ENCODE measurements at places on chromosomes 6 and 20.

DNA sequence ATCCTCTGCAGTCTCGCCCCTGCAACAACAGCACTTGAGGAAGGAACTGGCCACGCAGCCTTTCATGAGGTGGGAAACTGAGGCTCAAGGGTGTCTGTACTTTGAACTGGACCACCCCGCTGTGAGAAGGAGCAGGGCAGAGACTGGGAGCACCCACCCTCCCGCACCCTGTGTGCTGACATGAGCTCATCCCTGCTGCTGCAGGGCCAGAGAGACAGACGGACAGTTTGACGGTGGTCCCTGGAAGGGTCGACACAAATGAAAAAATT lies 16.9 kb upstream of the MRGBP start:
- DNase-seq: no peak

GRCh38 chr6:53049415-53049814 lies 15.8 kb upstream of the FBXO9 start:
- no peak for DNase-seq

GRCh38 chr6:40755046-40755681 lies 168.0 kb upstream of the LRFN2 start:
- DNase-seq: no peak

DNA sequence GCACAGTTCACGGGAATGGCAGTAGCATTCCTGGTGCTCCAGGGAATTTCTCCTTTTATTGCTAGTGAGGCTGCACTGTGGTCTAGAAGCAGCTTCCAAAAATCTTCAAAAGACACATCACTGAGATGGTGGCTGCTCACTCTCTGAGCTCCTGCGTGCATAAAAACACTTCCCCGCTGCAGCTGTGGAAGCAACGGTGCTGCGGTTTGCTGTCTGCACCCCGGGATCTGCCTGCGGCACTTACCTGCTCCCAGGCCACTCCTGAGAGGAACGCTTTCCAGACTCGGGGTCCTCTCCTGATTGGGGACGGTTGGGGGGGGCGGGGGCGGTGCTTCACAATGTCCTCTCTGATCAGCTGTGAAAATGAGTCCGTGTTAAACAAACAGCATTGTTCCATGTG lies 77.9 kb downstream of the TMEM242 start:
- DNase-seq: no peak

GRCh38 chr6:34103321-34103720 lies 42.6 kb downstream of the GRM4 start:
- no peak for DNase-seq

GRCh38 chr6:17388365-17388764 lies 5.0 kb upstream of the CAP2 start:
- no peak for DNase-seq

GRCh38 chr6:56091159-56091869 lies 156.1 kb downstream of the COL21A1 start:
- DNase-seq: no peak

- DNase-seq: peak; percentile 87
These were observed 114.8 kb upstream of the PRSS16 start for GRCh38 chr6:27132532-27133280.

- DNase-seq: no peak
These were observed 94.8 kb downstream of the PTCHD4 start for GRCh38 chr6:48016020-48016755.

DNA sequence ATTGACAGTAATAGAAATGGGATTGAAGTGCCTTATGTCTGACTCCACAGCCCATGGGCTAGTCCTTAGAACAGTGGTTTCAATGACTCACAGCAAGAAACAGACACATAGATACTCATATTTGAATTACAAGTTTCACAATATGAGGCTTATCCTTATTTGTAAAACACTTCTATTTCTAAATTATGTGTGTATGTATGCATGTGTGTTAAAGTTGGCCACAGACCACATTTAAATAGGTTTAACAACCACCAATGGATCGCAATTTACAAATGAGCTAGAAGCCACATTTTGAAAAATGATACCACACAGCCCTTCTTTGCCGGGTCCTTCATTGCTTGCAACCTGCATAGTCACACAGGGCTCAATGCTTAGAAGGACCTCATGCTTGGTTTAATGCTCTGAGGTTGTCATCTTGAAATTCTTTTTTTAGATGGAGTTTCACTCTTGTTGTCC lies 157.8 kb upstream of the PREP start:
- DNase-seq: no peak

- no peak for DNase-seq
These were observed 914 bp downstream of the TREM2 start for GRCh38 chr6:41161851-41162552.

DNA sequence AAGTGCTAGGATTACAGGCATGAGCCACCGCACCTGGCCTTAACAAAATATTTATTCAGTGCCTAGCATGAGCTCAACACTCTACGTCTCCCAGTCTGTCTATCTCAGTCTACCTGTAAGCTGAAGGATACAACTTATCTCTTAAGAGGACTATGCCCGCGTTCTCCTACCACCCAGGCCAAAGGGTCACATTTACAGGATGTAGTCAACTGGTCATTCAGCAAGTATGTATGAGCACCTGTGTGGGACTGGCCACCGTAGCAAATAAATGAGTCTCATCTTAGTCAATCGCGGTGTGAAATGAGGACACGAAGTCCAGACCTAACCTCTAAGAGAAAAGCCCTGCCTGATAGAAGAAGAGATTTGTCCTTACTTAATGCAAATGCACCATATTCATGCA lies 49.9 kb downstream of the MUC22 start:
- no peak for DNase-seq

- DNase-seq: no peak
These were observed 20.7 kb upstream of the CGA start for GRCh38 chr6:87115402-87116135.

GRCh38 chr6:81981812-81982211 lies 229.3 kb upstream of the TENT5A start:
- no peak for DNase-seq

DNA sequence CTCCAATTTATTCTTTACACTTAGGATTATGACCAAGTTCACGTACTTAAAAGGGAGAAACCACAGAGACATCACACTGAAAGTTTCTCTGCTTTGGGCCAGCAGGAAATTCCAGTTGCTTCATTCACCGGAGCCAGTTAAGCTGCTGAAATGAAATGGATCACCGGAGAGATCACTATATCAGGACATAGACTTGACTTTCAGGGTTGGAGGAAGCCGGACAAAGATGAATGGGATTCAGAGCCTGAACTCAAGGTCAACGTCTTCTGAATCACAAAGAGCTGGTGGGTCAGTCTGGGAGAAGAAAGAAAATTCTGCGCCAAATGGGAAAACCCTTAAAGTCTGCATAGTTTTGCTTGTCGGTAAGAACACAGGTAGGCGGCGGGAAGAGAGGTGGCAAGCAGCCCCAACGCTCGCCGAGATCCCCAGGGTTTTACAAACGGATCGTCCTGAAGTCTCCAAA lies 81.9 kb upstream of the CCDC28A start:
- DNase-seq: no peak

GRCh38 chr20:63941282-63942081 lies 14.7 kb downstream of the UCKL1 start:
- DNase-seq: no peak

GRCh38 chr6:155349129-155349528 lies 34.8 kb upstream of the TFB1M start:
- no peak for DNase-seq

- DNase-seq: no peak
These were observed 54.3 kb downstream of the ANKRD60 start for GRCh38 chr20:58173930-58174707.

GRCh38 chr6:97282238-97282725 lies 734 bp downstream of the MMS22L start:
- DNase-seq: no peak

DNA sequence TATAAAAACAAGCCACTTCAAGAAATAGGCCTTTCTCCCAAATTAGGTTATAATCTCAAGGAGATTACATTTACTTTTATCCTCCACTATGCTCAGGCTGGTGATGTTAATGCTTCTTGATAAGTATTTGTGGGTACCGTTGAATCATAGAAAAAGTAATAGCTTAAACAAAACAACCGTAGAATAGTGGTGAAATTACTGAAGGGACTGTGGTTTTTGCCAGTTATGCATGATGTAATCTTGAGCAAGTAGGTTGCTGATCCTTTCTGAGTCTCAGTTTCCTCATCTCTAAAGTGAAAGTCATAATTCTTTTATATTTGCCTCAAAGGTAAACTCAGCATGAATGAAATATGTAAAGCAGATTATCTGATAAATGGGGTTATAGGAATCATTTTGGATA lies 187.3 kb upstream of the JAG1 start:
- DNase-seq: no peak

DNA sequence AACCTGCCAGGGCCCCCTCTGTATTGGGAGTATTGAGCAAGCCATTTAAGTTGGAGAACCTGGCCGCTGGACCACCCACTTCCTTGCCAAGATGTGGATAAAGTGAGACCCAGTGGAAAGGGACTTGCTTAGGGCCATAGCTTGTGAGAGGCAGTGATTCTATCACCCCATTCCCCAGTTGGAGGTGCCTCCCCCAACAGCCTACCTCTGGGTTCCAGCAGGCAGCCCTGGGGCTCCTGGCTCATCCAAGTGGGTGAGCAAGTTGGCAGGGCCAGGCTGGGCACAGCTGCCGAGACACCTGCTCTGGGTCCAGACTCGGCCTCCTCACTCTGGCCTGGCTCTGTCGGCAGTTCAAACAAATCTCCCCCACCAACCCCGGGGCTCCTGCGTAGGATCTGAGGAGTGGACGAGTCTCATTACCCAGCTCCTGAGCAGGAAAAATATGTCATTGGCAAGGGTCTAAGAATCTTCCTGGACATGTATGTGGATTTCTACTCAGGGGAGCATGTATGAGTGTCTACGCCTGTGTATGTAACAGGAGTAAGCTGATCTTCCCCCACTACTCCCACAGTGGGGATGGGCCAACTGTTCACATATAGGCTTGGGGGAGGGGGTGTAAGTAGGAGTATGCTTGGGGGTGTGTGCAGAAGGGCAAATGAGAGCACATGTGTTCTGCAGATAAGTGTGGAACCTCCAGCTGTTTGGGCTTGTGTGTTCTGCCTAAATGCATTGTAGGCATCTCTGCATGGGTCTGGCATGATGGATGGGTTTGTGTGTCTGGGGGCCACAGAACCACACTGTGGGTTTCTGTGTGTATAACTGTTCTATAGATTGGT lies 1.9 kb downstream of the ID1 start:
- DNase-seq: peak; percentile 47

GRCh38 chr6:136034422-136034821 lies 182.9 kb downstream of the PDE7B start:
- no peak for DNase-seq

DNA sequence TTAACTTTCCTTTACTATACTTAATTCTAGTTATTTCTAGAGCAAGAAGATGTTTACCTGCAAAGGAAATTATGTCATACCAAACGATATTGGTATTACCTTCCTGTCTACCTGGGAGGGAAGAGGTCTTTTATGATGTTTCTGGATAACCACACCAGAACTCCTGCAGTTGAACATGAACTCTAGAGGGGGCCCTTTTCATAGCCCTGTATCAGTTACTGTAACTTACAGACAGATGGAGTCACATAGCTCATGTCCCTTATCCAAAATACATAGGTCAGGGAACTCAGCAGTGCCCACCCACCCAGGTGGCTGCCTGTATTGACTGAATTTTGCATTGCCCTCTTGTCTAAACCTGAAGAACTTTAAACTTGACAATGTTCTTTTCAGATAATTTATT lies 35.1 kb upstream of the MYL9 start:
- no peak for DNase-seq

DNA sequence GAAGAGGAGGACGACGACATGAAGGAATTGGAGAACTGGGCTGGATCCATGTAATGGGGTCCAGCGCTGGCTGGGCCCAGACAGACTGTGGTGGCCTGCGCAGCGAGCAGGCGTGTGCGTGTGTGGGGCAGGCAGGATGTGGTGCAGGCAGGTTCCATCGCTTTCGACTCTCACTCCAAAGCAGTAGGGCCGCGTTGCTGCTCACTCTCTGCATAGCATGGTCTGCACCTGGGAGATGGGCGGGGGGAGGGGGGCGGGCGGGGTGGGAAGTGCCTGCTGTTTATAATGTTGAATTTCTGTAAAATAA lies 42.3 kb downstream of the CHMP4B start:
- no peak for DNase-seq

DNA sequence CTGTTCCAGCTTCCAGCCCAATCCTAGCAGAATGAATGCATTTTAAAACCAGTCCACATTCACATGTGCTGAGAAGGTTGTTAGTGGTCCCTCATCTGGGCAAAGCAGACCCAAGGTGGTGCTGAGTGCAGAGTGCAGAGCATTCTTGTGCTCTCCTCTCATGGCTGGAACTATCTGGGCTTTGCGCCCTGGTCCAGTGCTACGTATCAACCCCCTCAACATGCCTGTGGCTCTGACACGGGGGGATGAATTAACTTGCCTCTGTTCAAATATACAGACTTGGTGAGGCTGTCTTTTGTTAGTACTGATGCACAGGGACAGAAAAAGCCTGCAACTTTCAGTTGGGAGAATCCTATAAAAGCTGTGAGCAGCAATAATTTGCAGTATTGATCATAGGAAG lies 42.5 kb downstream of the PANK2 start:
- DNase-seq: no peak

DNA sequence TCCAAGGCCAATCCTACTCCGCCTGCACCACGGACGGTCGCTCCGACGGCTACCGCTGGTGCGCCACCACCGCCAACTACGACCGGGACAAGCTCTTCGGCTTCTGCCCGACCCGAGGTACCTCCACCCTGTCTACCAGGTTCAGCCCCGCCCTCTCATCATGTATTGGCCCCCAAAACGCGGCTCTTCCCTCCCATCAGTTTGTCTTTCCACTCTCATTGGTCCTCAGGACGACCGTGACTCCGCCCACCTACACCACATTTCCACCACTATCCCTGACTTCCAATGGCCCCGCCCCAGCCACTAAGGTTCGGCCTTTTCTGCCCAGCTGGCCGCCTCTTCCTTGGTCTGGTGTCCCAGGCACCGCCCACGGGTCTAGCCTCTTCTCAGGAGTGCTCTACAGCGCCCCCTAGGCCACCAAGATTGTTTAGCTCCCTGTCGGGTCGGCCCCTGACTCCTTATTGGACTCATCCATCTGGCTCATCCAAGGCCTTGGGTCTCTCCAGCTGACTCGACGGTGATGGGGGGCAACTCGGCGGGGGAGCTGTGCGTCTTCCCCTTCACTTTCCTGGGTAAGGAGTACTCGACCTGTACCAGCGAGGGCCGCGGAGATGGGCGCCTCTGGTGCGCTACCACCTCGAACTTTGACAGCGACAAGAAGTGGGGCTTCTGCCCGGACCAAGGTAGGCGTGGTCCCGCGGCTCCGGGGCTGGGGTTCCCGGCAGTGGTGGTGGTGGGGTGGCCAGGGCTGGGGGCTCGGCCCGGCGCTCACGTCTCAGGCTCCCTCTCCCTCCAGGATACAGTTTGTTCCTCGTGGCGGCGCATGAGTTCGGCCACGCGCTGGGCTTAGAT lies 3.1 kb downstream of the MMP9 start:
- DNase-seq: no peak

- DNase-seq: no peak
These were observed 79.5 kb downstream of the BCAS1 start for GRCh38 chr20:53990768-53991450.

GRCh38 chr6:139778688-139779087 lies 404.2 kb upstream of the CITED2 start:
- DNase-seq: no peak

All from mesothelial cell of epicardium (in vitro differentiated cells).